ENCODE measurements at places on chromosomes 1 and 21.

DNA sequence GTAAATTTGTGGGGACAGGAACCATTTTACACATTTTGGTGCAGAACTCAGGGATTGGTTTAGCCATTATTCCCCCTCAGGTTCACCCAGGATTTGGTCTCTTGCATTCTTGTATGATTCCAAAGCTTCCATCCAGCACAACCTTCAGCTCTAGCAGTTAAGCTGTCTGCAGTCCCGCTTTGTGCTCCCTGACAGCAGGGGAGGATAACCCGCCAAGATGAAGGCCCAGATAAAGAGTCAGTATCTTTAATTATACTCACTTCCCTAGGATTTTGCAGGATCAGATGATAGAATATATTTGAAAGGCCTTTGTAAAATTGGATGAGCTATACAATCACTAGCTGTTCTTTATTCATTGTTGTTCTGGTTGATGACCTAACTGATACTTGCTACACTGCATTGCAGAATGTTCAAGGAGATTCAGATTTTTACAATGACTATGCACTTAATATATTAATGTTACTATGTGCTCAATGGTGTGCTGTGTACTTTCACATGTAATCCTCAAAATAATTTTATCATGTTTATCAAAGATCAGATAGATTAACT is 49.8 kb downstream of the SLC16A1 start:
- no peak for DNase-seq

GRCh38 chr1:168320800-168321450 is 40.2 kb downstream of the TBX19 start:
- DNase-seq: no peak

DNA sequence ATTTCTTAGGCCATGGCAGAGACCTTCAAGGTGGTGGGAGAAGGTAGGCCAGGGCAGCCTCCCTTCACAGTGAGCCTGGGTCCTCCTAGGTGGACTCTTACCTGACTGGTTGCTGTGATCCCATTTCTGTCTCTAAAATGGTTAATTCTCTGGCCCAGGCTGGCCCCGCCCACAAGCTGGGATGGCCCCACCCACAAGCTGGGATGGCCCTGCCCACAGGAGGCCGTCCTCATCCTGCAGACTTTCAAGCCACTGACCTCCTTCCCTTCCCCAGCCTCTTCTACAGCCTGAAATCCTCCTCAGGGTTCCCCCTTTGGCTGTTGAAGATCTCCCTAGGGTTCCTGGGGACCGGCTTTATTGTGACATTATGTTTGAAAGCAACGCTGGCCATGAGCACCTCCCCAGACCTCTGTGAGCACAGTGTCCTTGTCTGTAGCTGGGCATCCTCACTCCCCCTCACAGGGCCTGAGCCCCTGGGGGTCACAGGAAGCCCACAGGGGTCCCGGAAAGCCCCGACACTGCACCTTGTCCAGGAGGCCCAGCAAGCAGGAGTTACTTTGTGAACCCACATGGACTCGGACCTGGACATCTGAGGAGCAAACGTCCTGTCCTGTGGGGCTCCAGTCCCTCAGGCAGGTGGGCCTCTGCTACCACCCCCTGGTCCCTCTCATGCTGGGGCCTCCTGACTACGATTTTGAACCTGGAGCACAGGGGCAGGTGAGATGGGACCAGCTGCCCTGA is 621.7 kb downstream of the MATN1 start:
- no peak for DNase-seq

- no peak for DNase-seq
Measured at GRCh38 chr1:177871613-177872307, 98.1 kb downstream of the SEC16B start.

DNA sequence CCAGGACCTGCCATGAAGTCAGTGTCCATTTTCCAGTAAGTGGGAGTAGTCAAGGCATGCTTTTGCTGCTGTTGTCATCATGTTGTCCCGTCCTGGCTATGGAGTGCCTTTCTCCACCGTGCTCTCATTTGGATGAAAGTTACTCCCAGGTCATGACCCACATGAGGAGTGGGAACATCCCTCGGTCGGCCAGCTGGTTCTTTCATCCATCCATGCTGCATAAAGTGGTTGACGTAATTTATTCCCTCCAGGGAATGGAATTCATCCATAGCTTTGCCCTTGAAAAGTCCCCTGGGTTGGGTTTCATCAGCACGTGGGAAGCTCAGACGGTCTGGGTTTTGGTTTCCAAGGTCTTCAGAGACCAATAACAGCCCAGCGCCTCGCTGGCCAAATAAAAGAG is 11.6 kb downstream of the PLA2G2A start:
- no peak for DNase-seq

DNA sequence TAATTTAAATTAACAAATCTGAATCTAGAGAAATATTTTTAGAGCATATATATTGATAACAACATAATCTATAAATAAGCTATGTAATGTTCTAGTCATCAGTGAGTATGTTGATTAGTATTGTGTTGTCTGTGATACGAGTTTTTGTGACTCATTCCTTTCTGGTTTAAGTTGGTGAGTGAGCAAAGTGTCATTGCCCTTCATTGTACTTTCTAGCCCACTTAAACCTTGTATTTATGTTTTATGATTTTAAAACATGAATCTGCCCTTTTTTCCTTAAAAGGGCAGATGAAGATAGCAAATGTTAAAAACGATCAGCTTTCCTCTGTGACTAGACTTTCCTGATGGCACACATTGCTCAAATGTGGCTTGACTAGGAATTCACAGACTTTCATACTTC is 38.5 kb downstream of the MACO1 start:
- no peak for DNase-seq

- DNase-seq: no peak
Measured at GRCh38 chr1:226201029-226201593, 14.6 kb upstream of the ACBD3 start.

DNA sequence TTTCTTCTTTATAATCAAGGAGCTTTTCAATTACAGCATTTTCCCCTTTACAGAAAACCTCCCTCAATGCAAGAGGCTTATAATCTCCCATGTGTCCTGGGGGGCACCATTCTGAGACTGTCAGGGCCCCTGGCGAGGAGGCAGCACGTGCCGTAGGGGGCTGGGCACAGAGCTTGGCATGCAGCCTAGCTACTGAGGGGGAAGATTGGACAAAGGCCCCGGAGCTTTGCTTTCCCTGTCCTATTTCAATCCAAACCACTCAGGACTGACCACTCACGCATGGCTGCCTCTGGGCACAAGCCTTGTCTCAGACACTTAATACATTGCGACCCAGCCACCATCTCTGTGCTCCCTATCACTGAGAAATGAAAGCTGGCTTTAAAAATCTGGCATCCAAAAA is 2.8 kb upstream of the RAP1GAP start:
- no peak for DNase-seq

DNA sequence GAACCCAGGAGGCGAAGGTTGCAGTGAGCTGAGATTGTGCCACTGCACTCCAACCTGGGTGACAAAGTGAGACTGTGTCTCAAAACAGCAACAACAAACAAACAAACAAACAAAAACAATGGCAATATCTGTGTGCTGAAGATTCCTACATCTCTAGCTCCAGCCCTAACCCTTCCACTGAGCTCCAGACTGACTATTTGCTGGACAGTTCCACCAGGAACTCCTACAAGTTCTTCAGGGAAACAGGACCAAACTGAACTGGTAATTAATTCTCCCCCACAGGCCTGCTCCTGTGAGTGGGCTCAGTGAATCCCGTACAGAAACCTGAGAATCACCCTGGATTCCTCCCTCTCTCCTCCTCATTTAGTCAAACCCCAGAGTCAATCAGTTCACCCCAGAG is 1.5 kb downstream of the SERPINC1 start:
- no peak for DNase-seq

- DNase-seq: no peak
Measured at GRCh38 chr1:15101801-15102200, 51.7 kb upstream of the TMEM51 start.

GRCh38 chr21:27759820-27760219 is 792.9 kb upstream of the ADAMTS5 start:
- DNase-seq: no peak

DNA sequence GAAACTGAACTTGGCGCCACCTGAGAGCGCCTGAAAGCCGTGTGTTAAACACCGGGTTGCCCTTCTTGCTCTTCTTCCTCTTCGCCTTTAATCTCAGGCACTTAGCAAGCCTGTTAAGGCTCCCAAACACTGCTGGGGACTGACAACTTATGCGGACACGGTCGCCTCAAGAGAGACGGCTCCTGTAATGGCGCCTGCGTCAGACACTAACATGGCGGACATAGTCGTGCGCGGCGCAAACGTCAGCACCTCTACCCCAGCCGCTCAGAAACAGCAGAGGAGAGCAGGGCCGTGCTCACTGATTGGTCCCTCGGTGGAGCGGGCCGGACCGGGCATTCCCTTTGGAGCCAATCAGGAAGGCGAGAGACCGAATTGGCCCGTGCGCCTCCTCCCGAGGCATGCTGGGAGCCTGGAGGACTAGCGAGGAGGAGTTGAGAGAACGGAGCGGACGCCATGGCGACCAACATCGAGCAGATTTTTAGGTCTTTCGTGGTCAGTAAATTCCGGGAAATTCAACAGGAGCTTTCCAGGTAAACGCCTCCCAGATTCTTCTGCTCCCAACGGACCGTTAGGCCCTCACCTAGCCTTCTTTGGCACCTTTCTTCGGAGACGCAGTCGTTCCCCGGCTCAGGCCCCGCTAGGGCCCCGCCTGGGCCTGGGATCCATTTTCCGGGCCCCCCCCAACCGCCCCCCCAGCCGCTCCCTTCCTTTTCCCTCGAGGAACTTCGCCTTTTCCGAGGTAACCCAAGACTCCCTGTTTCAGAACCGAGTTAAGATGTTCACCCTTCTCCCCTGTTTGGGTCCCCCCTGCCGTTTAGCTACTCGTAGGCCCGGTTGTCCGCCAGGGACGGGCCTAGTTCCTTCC is at the start of gene SON:
Gene SON (plus strand): TSS at position 399 of the 865 bp plus-strand sequence. CDS start 55 bp downstream, at position 454.
- peak; percentile 93 for DNase-seq
